ENCODE measurements at places on chromosomes 7 and 10.
A peak's percentile ranks its signal among the peaks of the same experiment; 100 is the strongest.

- DNase-seq: no peak
These were observed 71.3 kb downstream of the PFKFB3 start for GRCh38 chr10:6274040-6274439.

GRCh38 chr7:99312316-99313203 is 13.1 kb upstream of the ARPC1A start:
- DNase-seq: peak; percentile 31

DNA sequence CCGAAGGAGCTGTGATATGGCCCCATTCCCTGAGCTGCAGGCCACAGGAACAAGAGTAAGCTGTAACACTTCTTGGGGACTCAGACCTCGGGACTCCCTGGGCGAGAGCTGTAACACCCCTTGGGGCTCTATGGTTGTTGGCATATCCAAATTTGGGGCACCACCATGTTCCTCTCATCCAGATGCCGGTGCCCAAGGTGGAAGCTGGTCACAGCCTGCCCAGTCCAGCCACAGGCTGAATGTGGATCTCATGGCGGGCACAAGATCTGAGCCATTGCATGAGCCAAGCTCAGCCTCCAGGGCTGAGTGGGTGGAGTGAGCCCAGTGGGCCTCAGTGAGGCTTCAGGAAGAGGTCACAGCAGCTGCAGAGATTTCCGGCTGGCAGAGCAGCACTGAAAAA is 78.9 kb downstream of the TMEM106B start:
- no peak for DNase-seq

GRCh38 chr10:533186-533585 is 156.3 kb downstream of the DIP2C start:
- DNase-seq: no peak

- DNase-seq: no peak
These were observed 124.9 kb downstream of the DLG5 start for GRCh38 chr10:77801474-77802161.

GRCh38 chr10:131998050-131998844 is 16.5 kb upstream of the BNIP3 start:
- DNase-seq: no peak

GRCh38 chr7:131606346-131607290 is 50.2 kb upstream of the PODXL start:
- DNase-seq: peak; percentile 92

- no peak for DNase-seq
These were observed 338.9 kb downstream of the WDR37 start for GRCh38 chr10:1395025-1395480.

DNA sequence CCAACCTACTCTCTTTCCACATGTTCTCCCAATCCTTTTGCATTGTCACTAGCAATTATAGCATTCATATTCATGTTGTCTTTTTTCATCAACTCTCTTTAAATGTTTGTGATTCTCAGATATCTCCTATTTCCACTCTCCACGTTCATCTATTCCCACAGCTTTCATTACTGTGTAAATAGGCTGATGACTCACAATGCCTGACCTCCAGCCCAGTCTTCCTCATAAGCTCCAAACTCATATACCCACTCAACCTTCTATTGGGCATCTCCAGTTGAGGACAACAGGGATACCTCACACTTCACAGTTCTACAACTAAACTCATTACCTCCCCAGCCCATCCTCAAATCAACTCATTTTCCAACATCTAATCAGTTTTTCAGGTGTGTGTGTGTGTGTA is 194.1 kb downstream of the DGKI start:
- no peak for DNase-seq

DNA sequence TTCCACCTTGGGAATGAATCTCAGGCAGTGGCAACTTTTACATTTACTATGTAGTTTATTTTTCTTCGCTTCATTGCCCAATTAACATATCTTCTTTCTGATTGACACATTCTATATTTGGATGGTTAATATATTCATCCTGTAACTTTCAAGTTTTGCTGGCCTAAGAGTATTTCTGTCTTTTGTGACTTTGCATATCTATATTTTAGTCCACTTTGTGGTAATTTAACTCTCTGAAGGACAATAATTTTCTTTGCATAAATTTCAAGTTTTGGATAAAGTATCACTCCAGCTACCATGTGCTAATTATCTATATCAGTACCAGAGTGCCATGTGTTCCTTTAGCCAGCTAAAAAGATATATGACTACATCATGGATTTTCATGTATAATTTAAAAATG is 151.5 kb upstream of the KAT6B start:
- no peak for DNase-seq

- no peak for DNase-seq
These were observed 26.2 kb downstream of the CRPPA start for GRCh38 chr7:16395121-16395520.

GRCh38 chr7:130823060-130823459 is 89.1 kb upstream of the KLF14 start:
- no peak for DNase-seq

GRCh38 chr10:103884681-103885139 is 29.3 kb upstream of the SH3PXD2A start:
- peak; percentile 17 for DNase-seq

DNA sequence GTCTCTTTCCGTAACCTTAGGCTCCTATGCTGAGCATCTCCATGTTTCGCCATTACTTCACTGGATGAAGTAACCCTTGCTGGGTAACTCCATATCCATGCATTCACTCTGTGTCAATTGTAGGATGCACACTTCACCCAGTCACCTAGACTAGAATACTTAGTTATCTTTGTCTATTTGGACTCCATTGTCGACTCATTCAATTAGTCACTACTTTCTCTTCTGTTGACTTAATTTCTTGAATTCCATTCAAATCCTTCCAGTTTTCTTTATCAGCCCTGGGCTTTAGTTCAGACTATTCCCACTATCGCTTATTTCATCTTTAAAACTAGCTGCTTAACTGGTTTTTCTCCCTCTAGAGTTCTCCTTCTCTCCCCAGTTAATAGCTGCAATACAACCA is 111.3 kb upstream of the TNS3 start:
- no peak for DNase-seq

DNA sequence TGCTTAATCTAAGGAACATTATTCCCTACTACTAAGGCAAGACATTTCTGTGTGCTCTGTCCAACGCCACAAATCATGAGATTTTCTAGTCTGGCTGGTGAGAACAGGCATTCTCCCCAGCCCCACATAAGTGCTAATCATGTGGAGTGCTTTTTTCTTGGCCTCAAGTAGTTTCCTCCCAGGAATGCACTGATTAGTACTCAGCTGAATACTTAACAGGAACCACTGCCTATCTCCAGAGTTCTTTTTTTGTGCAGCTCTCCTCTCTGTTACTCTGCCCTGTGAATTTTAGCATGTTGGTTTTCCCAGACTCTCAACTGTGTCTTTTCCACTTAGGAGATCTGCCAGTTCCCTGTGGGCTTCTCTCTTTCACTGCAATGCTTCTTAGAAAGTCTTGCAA is 1098.5 kb upstream of the LRRTM3 start:
- DNase-seq: no peak

- no peak for DNase-seq
These were observed 36.5 kb downstream of the C10orf71 start for GRCh38 chr10:49335364-49335972.

DNA sequence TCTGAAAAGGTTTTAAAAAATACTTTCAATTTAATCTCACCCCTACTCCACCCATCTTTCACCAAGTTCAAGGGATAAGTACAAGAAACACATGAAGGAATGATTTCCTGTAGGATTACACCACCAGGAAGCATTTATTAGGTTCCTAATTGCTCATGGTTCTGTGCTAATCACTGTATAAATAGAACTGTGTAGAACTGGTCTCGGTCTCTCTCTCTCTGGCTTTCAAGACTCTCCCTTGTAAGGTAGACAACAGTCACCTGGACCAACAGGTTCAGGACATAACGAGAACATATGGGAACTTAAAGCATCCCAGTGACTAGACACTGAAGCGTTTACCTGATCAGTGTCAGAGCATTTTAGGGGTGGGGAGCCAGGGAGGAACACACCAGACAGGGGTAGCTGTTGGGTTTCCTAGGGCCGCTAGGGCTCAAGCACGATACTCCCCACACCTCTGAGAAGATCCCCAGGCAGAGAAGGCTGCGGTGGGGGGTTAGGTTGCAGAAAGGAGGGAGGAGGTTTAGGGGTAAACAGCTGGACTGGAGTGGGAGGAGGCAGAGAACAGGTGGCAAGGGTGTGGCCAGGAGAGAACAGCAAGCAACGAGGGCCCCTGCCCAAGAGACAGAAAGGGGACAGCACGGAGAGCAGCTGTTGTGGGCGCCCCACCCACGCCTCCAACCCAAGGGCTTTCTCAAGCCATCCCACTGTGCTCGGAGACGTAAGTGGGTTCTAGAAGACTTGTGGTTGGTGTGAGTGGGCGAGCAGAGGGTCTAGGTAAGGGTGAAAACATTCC is 52.5 kb upstream of the USP6NL start:
- DNase-seq: no peak

GRCh38 chr7:89023206-89023605 is 227.7 kb upstream of the TEX47 start:
- no peak for DNase-seq

DNA sequence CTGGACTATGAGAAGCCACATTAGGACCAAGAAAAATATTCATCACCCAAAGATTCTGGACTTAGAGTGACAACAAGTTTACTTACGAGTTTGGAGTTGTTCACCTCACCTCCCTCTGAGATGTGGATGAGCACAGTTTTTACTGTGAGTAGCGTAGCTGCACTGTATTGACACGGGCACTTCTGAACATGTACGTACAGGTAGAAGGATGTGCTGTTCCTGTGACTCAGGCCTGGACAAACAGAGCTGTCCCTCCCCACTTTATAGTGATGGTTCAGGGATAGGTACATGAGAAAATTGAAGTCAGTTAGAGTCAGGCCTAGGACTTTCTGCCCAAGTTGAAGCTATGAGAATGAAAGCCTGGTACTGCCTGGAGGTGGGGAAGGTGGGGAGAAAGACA is 80.9 kb upstream of the DYNC1I1 start:
- no peak for DNase-seq

DNA sequence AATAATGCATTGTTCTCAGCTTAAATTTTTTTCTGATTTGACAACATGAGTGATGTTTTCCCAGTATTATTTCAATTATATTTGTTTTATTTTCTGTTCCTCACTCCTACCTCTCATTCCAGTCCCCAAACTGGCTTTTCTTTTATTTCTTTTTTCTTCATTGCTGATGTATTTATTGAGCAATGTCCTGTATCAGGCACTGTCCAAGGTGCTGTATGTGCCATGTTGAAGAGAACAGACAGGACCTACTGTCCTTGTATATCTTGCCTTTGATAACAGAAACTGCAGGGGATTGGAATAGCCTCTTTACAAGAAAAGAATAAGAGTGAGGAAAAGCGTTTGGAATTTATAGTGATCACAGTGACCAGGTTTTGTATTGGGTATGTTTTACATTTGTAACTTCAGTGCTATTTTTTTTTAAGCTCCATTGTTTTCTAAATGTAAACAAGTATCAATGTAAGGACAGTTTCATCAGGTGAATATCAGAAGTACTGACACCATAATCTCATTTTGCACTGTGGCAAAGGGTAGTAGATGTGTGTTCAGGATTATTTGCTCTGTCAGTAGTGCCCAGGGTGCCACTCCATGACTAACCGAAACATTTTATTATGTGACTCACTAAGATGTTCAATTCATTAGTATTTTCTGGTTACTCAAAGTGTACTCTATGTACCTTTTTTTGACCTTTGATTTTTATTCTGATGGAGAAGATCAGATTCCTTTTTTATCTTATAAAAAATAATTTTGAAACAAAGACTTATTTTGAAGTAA is 15.6 kb upstream of the CLDN12 start:
- no peak for DNase-seq

GRCh38 chr7:73703757-73704639 is 15.5 kb downstream of the STX1A start:
- DNase-seq: no peak

DNA sequence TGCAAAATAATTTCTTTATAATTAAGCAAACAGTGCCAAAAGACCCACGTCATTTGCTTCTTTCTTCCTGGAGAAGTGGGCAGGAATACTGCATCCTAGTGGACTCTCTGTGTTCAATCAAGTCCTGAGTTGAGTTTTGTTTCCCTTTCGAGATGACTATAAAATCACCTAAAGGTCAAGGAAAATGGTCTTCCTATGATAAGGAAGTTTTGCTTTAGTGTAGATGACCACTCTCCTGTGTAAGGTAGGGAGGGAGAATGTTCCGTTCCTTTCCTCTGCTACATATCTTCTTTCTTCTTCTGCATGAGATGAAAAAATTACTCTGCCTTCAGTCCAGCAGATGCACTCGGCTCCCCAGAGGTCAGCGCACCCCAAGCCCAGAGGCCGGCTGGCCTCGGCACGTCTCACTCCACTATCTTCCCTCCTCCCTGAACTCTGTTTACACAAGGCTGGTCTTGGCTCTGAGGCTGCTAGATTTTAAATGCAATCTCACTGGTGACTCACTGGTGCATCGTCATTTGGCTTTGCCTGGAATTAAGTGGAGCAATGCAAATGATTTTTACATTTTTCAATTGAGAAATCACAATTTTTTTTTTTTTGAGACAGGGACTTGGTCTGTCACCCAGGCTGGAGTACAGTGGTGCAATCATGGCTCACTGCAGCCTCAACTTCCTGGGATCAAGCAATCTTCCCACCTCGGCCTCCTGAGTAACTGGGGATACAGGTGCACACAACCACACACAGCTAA is 18.6 kb upstream of the VDAC2 start:
- DNase-seq: no peak

DNA sequence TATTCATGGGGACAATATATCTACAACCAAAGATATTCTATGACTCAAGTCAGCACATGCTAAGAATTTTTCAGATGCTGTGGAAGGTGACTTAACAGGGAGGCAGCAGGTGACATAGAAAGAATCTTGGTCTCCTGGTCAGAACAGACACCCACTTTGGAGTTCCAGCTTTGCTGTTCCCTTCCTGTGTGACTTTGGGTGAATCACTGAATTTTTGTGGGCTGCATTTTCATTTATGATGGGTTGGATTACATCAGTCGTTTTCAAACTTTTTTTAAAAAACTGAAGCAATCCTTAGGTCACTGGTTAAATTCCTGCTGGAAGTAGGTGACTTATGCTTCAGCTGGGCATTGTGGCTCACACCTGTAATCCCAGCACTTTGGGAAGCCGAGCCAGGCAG is 24.9 kb downstream of the RGR start:
- no peak for DNase-seq

GRCh38 chr7:158432369-158433341 is 155.0 kb downstream of the PTPRN2 start:
- peak; percentile 21 for DNase-seq

GRCh38 chr7:23981314-23981713 is 271.3 kb downstream of the STK31 start:
- DNase-seq: no peak

- DNase-seq: no peak
These were observed 139.2 kb downstream of the ETV1 start for GRCh38 chr7:13850185-13850752.

GRCh38 chr10:32167450-32167849 is 111.2 kb upstream of the KIF5B start:
- DNase-seq: no peak

DNA sequence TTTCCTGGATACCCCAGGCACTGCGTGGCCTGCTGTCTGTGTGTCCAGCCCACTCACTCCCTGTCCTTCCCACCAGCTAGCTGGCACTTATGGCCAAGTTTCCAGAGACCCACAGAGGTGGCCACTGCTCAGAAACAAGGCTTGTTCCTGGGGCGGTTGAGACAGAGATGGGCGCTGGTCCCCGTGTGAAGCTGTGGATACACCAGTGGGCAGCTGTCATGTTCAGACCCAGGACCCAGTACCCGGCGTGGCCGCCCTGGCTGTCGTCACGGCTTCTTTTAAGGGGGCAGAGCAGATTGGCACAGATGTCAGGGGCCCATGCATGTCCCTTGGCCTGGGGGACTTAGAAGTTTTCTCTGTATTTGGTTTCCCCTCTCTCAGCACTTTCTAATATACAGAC is 36.3 kb downstream of the FOXL3 start:
- DNase-seq: no peak
